C1 segment of cervical spinal cord (tissue), 14 donors: ENCODE measurements at places on chromosomes 7 and 10.

DNA sequence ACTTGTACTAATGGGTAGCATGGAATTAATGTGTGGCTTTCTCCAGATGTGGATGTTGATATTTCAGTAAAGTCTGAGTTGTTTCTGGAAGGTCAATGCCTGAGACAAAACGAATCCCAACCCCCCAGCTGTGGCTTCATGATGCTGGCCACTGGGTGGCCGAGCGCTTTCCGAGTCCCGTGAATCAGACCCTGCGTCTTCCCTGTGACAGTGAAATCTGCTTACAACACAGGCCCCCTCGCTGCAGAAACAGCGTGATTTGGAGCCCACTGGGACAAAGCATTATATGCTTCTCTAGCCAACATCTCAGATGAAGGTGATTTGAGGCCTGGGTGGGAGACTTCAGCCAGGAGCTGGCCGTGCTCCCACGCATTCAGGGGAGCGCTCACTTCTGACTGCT lies 124.7 kb downstream of the WDR37 start:
- DNase-seq = peak; percentile 36

DNA sequence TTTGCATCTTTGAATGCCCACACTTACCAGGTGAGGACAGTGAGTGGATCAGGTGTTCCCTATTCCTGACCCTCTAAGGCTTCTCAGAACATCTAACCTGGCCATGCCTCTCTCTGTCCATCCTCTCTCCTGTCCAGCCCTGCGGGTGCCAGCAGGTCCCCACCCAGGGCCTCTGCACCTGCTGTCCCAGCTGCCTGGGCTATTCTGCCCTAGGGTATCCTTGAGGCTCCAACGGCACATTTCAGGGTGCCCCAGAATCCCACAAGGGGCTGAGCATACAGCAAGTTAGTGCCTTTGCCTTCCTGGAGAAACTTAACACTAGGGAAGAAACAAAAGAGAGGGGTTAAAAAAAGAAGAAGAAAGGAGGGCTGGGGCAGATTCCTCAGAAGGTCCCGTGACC lies 107.4 kb downstream of the UNCX start:
- DNase-seq = no peak

GRCh38 chr7:30422922-30423321 lies 55.7 kb downstream of the NOD1 start:
- no peak for DNase-seq

- no peak for DNase-seq
Observed at GRCh38 chr10:126207313-126207771, 180.9 kb downstream of the ADAM12 start.

GRCh38 chr7:90824386-90825307 lies 228.5 kb downstream of the CDK14 start:
- no peak for DNase-seq

GRCh38 chr7:1809070-1809469 lies 139.0 kb downstream of the ELFN1 start:
- DNase-seq = no peak

DNA sequence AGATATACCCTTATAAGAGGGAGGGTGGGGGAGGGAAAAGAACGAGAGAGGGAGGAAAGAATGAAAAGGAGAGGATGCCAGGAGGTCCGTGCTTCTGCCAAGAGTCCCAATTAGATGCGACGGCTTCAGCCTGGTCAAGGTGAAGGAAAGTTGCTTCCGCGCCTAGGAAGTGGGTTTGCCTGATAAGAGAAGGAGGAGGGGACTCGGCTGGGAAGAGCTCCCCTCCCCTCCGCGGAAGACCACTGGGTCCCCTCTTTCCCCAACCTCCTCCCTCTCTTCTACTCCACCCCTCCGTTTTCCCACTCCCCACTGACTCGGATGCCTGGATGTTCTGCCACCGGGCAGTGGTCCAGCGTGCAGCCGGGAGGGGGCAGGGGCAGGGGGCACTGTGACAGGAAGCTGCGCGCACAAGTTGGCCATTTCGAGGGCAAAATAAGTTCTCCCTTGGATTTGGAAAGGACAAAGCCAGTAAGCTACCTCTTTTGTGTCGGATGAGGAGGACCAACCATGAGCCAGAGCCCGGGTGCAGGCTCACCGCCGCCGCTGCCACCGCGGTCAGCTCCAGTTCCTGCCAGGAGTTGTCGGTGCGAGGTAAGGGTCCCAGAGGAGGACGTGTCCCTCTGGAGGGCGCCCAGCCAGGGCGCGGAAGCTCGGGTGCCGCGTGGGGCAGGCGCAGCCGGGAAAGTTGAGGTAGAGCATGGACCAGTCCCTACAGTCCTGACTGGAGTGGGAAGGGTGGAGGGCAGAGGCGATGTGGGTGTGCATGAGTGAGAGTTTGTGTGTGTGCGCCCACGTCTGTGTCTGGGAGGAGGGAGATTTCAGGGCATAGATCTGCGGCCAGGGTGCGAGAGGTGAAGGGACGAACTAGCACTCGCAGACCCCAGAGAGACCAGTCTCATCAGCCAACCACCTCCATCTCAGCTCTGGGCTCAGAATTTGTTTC lies 844 bp downstream of the GRM3 start:
- no peak for DNase-seq

DNA sequence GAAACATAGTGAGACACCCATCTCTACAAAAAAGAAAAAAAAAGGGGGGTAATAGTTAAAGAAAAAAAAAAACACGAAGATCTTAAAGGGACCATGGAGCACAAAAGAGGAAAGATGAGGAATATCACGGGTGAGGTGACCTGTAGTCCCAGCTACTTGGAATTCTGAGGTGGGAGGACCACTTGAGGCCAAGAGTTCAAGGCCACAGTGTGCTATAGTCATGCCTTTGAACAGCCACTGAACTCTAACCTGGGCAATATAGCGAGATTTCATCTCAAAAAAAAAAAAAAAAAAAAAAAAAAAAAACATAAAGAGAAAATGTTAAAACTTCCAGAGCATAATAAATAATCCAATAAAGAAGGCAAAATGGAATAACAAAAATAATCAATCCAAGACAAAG lies 23.6 kb downstream of the AKR1D1 start:
- DNase-seq = no peak

- DNase-seq = peak; percentile 100
Observed at GRCh38 chr7:44606341-44607140, at the start of gene OGDH. Gene OGDH (plus strand): TSS chr7:44606627. CDS start chr7:44624344, 17,717 bp downstream.

GRCh38 chr7:30200591-30200990 lies 65.8 kb downstream of the MTURN start:
- DNase-seq = peak; percentile 33

GRCh38 chr10:108052981-108053380 lies 888.5 kb upstream of the SORCS1 start:
- no peak for DNase-seq
